Vein endothelial cell (primary cell): ENCODE measurements at places on chromosomes 3 and 15. TPM values are rescaled to one million over a fixed set of nuclear protein-coding genes. Genes with fewer than 3 reads are reported as not detected.

Gene THRB
- total RNA-seq = 0.19 and 0.33 TPM in 2 replicates

Gene ATP10A
- total RNA-seq = 0.19 TPM in 1 of 2 replicates, not detected in the other

Gene GADL1
- 0.48 and 0.65 TPM in 2 replicates for total RNA-seq

Gene STRIT1
- not detected in 2 replicates for total RNA-seq

Gene PAQR9
- not detected in 2 replicates for total RNA-seq

Gene LRRC2
- 0.10 and 0.98 TPM in 2 replicates for total RNA-seq

Gene CACNA1D
- total RNA-seq = not detected in 2 replicates

Gene EFCC1
- total RNA-seq = 1.3 and 2.3 TPM in 2 replicates

Gene TXNRD3
- total RNA-seq = 6.7 and 8.2 TPM in 2 replicates

Gene GOLGA6A
- total RNA-seq = not detected in 2 replicates

Gene DUSP7
- 17.1 and 21.2 TPM in 2 replicates for total RNA-seq

Gene RASGRF1
- not detected in 2 replicates for total RNA-seq

Gene DUOXA1
- total RNA-seq = not detected in 2 replicates

Gene LSAMP
- 0.10 and 0.33 TPM in 2 replicates for total RNA-seq

Gene WDR49
- total RNA-seq = under 0.01 and 0.10 TPM in 2 replicates

Gene SLC22A13
- under 0.01 and 0.29 TPM in 2 replicates for total RNA-seq

Gene CSPG4
- 0.19 and 0.33 TPM in 2 replicates for total RNA-seq

Gene MANF
- 81.5 and 106 TPM in 2 replicates for total RNA-seq

Gene ITIH1
- not detected in 2 replicates for total RNA-seq

Gene PPP1R14D
- total RNA-seq = not detected in 2 replicates

Gene GPR87
- total RNA-seq = 0.19 and 0.33 TPM in 2 replicates

Gene NR2F2
- 36.9 and 39.8 TPM in 2 replicates for total RNA-seq

Gene CD200R1
- total RNA-seq = not detected in 2 replicates

Gene PTPN23
- 37.2 and 38.2 TPM in 2 replicates for total RNA-seq

Gene PODXL2
- 3.1 and 4.6 TPM in 2 replicates for total RNA-seq

Gene KBTBD13
- not detected in 2 replicates for total RNA-seq

Gene FBXO40
- total RNA-seq = not detected in 2 replicates

Gene ST8SIA2
- total RNA-seq = not detected in 2 replicates

Gene ISLR
- total RNA-seq = under 0.01 and 0.76 TPM in 2 replicates

Gene ATP13A5
- not detected in 2 replicates for total RNA-seq

Gene UPK1B
- total RNA-seq = not detected in 2 replicates

Gene ARHGEF26
- total RNA-seq = 0.65 and 1.2 TPM in 2 replicates

Gene SERPINI1
- 0.33 and 1.1 TPM in 2 replicates for total RNA-seq

Gene CHST2
- 19.4 and 29.7 TPM in 2 replicates for total RNA-seq

Gene PLA2G4E
- total RNA-seq = not detected in 2 replicates

Gene SLC12A6
- 25.5 and 30.6 TPM in 2 replicates for total RNA-seq

Gene VEPH1
- total RNA-seq = 178 and 210 TPM in 2 replicates

Gene PCCB
- total RNA-seq = 47.4 and 49.0 TPM in 2 replicates

Gene LCMT2
- total RNA-seq = 5.6 and 7.3 TPM in 2 replicates

Gene HGD
- 0.19 TPM in 1 of 2 replicates, not detected in the other for total RNA-seq

Gene CRTAP
- total RNA-seq = 135 and 166 TPM in 2 replicates

Gene CTXND1
- total RNA-seq = not detected in 2 replicates

Gene CPN2
- not detected in 2 replicates for total RNA-seq

Gene ATP13A4
- total RNA-seq = under 0.01 TPM in 2 replicates

Gene MOBP
- 0.19 and 0.65 TPM in 2 replicates for total RNA-seq

Gene ZPLD1
- total RNA-seq = under 0.01 TPM in 1 of 2 replicates, not detected in the other

Gene USP50
- total RNA-seq = not detected in 2 replicates
